ENCODE measurements at places on chromosomes 1 and 21. TPM values are rescaled to one million over a fixed set of nuclear protein-coding genes. Genes with fewer than 3 reads are reported as not detected.

DNA sequence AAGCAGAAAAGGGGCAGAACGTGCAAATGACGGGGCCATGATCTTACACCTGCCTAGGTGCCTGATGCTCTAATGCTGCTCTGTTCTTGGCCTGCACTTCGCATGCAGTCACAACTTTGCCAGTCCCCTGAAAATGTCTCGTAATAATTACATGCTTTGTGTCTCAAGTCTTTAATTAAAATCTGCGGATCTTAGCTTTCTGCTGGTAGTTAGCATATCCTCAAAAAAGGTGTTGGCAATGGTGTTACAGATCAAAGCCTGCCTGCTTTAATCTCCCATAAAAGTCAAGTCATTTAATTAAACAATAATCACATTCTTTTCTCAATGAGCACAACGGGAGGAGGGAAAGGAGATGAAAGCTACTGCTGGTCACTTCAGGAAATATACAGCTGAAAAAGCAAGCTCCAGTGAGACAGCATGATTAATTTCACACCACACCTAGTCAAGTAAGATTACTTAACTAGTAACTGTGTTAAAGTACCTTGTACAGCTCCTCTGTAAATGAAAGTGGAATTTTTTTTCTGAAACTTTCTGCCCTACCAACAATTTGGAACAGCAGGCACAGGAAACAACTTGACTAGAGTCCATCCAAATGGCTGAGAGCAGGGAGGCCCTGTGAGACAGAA lies 45.8 kb downstream of the STX6 start:
- H3K4me1 ChIP-seq: peaks cover 7% of the 10 kb centered on the region
- no peaks in the 10 kb centered on the region for H3K27me3 ChIP-seq
- H3K36me3 ChIP-seq: peaks cover 61% of the 10 kb centered on the region
- DNase-seq: no peak

GRCh38 chr1:225882694-225883615 lies 775 bp upstream of the TMEM63A start:
- H3K27ac ChIP-seq: peak overlapping the region; percentile 82
- H3K27me3 ChIP-seq: peaks cover 7% of the 10 kb centered on the region
- H3K4me3 ChIP-seq: peak overlapping the region; percentile 83
- H3K4me1 ChIP-seq: peaks cover 17% of the 10 kb centered on the region
- H3K36me3 ChIP-seq: no peaks in the 10 kb centered on the region
- peak; percentile 41 for DNase-seq

DNA sequence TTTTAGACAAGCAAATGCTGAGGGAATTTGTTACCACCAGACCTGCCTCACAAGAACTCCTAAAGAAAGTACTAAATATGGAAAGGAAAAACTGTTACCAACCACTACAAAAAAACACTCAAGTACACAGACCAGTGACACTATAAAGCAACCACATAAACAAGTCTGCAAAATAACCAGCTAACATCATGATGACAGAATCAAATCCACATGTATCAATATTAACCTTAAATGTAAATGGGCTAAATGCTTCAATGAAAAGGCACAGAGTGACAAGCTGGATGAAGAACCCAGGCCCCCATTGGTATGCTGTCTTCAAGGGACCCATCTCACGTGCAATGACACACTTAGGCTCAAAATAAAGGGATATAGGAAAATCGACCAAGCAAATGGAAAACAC lies 529.9 kb upstream of the CAMK1G start:
- no peak overlapping the region for H3K27ac ChIP-seq
- no peaks in the 10 kb centered on the region for H3K36me3 ChIP-seq
- H3K4me3 ChIP-seq: no peak overlapping the region
- no peaks in the 10 kb centered on the region for H3K27me3 ChIP-seq

DNA sequence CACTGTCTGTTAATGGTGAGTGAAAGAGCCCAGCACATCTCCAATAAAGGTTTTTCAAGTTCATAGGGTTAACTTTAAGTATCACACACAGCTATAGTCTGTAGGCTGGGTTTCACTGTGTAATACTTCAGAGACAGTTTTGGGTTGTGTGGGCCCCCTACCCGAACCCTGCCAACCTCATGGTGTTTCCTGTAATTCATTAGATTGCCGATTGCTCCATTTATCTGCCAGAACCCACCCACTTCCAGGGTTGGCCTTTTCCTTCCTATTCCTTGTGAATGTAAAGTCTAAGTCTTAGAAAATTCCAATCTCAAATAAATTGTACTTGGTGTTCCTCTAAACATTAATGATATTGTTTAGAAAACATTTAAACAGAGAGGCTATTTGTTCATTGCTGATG lies 43.6 kb downstream of the CTTNBP2NL start:
- H3K36me3 ChIP-seq: peaks cover 38% of the 10 kb centered on the region
- peaks cover 21% of the 10 kb centered on the region for H3K4me1 ChIP-seq
- no peaks in the 10 kb centered on the region for H3K27me3 ChIP-seq
- no peak for DNase-seq
- H3K4me3 ChIP-seq: no peak overlapping the region

GRCh38 chr1:168723000-168723399 lies 6.0 kb downstream of the DPT start:
- no peak overlapping the region for H3K27ac ChIP-seq
- no peak overlapping the region for H3K4me3 ChIP-seq
- no peaks in the 10 kb centered on the region for H3K36me3 ChIP-seq
- DNase-seq: no peak

- H3K4me1 ChIP-seq: peaks cover 7% of the 10 kb centered on the region
- H3K27ac ChIP-seq: no peak overlapping the region
- DNase-seq: no peak
- H3K27me3 ChIP-seq: peaks cover 96% of the 10 kb centered on the region
- peak overlapping the region; percentile 57 for H3K4me3 ChIP-seq
Observed at GRCh38 chr1:38804062-38804886, 55.3 kb downstream of the RRAGC start.

Gene PPFIA4
- 35.3 TPM for total RNA-seq

DNA sequence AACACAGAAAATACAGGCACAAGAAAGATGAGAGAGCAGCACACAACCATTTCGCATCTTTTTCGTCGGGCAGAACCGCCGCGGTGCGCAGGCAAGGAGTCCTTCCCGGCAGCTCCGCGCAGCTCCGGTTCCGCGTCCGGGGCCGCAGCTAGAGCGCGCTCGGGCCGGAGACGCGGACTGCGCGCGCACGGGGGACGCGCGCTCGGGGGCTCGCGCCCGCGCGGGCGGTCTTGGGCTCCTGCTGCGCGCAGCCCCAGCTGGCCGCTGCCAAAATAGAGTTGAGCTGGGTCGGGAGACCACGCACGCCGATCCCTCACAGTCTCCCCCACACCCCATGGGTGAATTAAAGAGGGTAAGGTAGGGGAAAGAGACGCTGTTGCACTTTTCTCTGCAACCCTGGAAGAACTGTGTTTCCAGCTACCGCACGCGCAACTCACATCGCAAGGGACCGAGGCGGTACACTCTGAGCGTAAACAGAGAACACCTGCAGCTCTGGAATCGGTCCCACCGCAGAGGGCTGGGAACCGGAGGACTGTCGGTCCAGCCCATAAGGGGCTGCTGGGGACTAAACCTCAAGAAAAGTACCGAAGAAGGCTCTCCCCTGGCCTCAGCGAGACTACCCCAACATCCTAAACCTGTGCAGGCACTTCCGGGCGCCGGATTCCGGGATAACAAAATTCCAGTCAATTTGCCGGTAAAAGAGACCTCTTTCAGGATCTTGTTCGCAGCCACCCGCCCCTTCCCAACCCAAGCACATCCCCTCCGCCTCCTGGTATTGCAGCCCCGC lies 1.7 kb downstream of the NR5A2 start:
- H3K36me3 ChIP-seq: no peaks in the 10 kb centered on the region
- H3K27ac ChIP-seq: no peak overlapping the region
- peaks cover 4% of the 10 kb centered on the region for H3K4me1 ChIP-seq
- H3K4me3 ChIP-seq: peak overlapping the region; percentile 71

Gene DEPDC1
- 9.9 TPM for total RNA-seq

GRCh38 chr1:158035014-158035413 lies 41.6 kb downstream of the KIRREL1 start:
- no peaks in the 10 kb centered on the region for H3K27me3 ChIP-seq
- H3K27ac ChIP-seq: peak overlapping the region; percentile 88
- no peak for DNase-seq
- H3K4me3 ChIP-seq: no peak overlapping the region
- H3K4me1 ChIP-seq: peaks cover 26% of the 10 kb centered on the region

DNA sequence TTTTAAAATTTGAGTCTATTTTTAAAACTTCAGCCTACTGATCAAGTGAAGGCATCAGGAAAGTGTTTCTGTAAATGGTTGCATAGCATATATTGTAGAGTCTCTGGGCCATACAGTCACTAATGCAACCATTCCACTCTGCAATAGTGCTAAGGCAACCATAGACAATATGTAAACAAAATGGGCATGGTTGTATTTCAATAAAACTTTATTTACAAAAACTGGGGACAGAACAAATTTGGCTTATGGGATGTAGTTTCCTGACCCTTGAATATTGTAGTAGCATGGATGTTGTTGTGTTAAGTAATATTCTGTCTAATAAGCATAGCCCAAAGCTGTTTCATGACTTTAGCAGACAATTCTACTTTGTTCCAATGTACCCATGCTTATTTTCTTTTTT lies 117.7 kb downstream of the GRIK1 start:
- H3K27ac ChIP-seq: no peak overlapping the region
- no peak for DNase-seq
- no peaks in the 10 kb centered on the region for H3K27me3 ChIP-seq

GRCh38 chr1:98316286-98316905 lies 345.1 kb upstream of the SNX7 start:
- no peaks in the 10 kb centered on the region for H3K36me3 ChIP-seq
- peaks cover 10% of the 10 kb centered on the region for H3K4me1 ChIP-seq
- DNase-seq: no peak
- H3K4me3 ChIP-seq: no peak overlapping the region
- no peaks in the 10 kb centered on the region for H3K27me3 ChIP-seq
- H3K27ac ChIP-seq: peak overlapping the region; percentile 13

DNA sequence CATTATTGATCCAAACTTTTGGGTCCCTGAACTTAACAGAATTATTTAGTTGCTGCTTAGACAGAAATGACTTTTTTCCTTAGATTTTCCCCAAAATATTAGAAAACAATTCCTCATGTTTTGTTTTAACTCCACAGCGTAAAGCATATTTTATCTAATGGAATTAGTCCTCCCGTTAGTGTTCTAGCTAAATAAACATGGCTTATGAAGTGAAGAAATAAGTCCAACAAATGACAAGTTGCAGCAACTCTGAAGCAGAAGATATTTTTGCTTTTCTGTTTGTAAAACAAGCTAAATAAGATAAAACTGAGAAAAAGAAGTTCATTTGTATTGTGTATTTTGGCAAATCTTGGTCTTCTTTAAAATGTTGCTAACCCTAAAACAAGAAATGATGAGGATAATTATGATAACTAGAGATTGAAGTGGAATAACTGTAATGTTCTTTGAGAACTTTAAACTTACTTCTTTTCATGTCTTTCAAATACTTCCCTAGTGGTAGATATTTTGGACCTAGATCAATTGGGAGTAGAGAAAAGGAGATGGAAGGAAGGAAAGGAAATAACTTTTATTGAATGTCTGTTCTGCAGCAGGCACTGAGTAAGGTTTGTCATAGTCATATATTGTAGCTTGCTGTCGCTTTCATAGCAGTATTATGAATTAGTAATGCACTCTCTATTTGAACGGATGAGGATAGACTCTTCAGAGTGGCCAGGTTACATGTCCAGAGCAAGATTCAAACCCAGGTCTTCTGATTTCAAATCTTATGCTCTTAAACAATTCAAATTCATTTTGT lies 12.5 kb downstream of the NFIA start:
- H3K27ac ChIP-seq: peak overlapping the region; percentile 73
- no peak overlapping the region for H3K4me3 ChIP-seq
- peaks cover 5% of the 10 kb centered on the region for H3K36me3 ChIP-seq
- peaks cover 63% of the 10 kb centered on the region for H3K4me1 ChIP-seq
- no peak for DNase-seq
- no peaks in the 10 kb centered on the region for H3K27me3 ChIP-seq

DNA sequence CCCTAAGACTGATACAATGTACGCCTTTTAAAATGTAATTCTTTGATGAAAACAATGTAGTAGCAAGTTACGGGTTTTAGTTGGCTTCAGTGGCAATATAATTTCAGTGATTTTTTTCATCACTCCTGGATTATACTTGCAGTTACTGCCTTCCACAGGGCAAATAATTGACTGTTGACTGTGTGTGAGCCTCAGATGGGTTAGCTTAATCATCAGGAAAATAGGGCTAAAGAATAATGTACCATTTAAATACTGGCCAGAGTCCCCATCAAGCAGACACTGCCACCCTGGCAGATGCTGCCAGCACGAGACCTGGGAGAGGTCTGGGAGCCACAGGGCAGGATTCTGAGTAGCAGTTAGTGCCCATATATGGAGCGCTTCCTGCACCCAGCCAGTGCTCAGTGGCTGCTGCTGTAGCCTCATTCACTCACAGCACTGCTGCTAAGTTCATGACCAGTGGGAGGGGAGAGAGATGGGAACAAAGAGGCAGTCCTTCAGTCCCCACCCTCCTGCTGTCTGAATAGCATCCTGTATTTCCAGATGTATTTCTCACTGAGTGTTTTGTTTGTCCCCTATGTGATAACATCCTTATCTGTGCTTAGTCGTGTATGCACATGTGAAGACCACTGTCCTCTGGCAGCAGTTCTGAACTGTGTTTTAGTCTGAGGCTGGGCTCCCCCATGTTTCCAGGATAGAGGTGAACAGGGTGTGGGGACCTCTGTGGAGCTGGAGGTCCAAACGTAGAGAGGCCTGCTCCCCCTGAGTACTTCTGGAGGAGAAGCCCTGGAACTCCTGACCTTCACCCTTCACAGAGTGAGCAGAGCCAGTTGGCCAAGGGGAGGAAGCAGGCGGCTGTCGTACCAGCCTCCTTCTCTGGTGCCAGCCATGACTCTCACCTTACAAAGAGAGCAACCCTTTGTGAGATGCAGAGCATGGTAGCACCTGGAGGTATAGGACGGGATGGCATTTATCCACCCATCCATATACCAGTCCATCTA lies 80.4 kb downstream of the ADARB1 start:
- H3K27ac ChIP-seq: peak overlapping the region; percentile 84
- no peak for DNase-seq
- no peak overlapping the region for H3K4me3 ChIP-seq
- H3K4me1 ChIP-seq: peaks cover 26% of the 10 kb centered on the region

DNA sequence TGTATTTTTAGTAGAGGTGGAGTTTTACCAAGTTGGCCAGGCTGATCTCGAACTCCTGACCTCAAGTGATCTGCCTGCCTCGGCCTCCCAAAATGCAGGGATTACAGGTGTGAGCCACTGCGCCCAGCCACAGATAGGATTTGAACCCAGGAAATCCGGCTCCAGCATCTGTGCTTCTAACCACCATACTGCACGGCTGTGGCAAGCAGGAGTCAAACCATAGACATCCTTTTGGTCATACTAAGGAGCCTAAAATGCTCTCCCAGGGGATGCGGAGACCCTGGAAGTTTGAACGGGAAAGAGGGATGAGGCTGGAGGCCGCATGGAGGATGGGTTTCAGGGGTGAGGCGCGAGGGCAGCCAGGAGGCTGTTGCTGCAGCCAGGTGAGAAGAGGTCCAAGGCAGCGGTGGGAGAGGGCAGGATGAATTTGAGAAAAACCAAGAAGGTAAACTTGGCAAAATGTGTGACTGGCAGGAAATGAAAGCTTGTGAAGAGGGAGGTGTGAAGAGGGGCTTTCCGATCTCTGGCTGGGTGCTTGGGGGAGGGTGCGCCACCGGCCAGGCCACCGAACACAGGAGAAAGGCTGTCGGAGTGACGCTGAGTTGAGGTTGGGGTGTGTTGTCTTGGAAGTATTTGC lies 24.0 kb upstream of the CDK18 start:
- no peak overlapping the region for H3K27ac ChIP-seq
- peaks cover 56% of the 10 kb centered on the region for H3K27me3 ChIP-seq
- H3K4me3 ChIP-seq: no peak overlapping the region
- no peak for DNase-seq
- H3K4me1 ChIP-seq: no peaks in the 10 kb centered on the region

Gene CNR2
- total RNA-seq: not detected

- no peak for DNase-seq
- H3K27ac ChIP-seq: no peak overlapping the region
- peaks cover 5% of the 10 kb centered on the region for H3K4me1 ChIP-seq
- H3K4me3 ChIP-seq: no peak overlapping the region
Observed at GRCh38 chr1:183360473-183360872, 57.7 kb downstream of the NMNAT2 start.

All from mesothelial cell of epicardium (in vitro differentiated cells).